ENCODE measurements at places on chromosomes 16 and 17. TPM values are rescaled to one million over a fixed set of nuclear protein-coding genes. Genes with fewer than 3 reads are reported as not detected.

OTOA gene
- total RNA-seq, result not detected

ABCC6 gene
- total RNA-seq, result not detected

GAS2L2 gene
- not detected for total RNA-seq

OR1A1 gene
- total RNA-seq, result not detected

CFAP20 gene
- 41.6 TPM for total RNA-seq

VMO1 gene
- total RNA-seq, result 0.31 TPM

HLF gene
- total RNA-seq, result not detected

AIPL1 gene
- not detected for total RNA-seq

NOXO1 gene
- 1.2 TPM for total RNA-seq

KRTAP2-2 gene
- total RNA-seq, result not detected
